ENCODE measurements at places on chromosomes 1 and 21.

DNA sequence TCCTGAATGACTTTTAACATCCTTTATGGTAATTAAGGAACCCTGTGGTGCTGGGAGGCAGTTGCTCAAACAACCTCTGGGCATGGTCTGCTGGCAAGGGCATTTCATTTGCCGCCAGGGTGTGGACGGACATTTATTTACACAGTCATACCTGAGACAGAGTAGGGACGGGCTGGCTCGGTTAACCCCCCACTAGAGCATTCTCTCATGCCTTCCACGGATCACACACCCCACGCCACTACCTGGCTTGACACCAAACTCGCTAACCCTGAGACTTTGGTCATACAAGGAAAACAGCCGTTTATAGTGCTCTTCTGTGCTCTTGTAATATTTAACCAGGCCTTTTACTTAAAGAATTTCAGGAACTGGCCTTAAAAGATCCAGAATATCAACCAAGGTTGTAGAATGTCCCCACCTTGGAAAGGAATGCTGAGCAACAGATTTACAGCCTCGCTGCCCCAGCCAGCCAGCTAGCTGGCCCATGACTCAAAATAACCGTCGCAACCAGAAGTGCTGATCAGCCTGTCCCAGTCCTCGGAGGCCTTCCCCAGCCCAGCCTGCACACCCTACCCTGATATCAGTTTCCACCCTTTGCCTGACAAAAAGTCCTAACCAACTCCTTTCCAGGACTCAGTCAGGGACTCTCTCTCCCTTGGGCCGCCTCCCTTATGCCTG is 6.5 kb upstream of the PDXK start:
- DNase-seq, result no peak

DNA sequence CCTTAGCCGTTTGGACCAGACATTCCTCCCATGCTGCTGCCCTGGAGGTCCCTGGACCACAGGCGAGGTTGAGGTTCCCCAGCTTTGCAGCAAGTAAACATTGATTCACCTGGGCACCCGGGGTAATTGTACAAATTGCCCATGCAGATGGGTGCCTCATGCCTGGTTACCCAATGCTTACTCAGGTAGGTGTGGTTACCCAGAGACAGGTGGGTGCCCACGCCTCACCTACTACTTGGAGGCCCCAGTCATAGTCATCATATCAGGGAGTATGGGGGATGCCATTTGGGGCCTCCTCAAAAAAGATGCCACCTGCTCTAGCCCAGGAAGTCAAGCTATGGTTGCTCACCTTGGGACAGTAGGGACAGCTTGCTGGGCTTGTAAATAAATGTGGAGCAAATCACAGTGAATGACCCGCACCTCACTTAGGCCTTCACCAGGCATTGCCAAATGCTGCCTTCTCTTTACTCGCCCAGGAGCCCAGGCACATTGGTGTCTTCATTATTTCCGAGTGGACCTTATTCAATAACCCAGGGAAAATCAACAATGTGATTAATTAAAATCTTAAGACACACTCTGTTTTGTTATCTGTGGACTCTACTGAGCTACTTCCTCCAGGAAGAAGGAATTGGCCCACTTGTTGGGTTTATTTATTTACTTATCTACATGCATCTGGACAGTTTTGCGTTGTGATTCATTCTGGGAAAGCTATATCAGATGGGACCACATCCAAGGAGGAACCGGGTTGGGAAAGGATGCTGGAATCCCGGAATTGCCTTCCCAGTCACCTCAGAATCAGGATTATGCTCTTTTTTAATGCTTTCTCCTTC is 35.6 kb upstream of the GRHL3 start:
- no peak for DNase-seq

- DNase-seq, result no peak
Measured at GRCh38 chr1:157978586-157979403, 14.7 kb upstream of the KIRREL1 start.

- DNase-seq, result no peak
Measured at GRCh38 chr1:168116327-168116799, 20.4 kb downstream of the GPR161 start.

DNA sequence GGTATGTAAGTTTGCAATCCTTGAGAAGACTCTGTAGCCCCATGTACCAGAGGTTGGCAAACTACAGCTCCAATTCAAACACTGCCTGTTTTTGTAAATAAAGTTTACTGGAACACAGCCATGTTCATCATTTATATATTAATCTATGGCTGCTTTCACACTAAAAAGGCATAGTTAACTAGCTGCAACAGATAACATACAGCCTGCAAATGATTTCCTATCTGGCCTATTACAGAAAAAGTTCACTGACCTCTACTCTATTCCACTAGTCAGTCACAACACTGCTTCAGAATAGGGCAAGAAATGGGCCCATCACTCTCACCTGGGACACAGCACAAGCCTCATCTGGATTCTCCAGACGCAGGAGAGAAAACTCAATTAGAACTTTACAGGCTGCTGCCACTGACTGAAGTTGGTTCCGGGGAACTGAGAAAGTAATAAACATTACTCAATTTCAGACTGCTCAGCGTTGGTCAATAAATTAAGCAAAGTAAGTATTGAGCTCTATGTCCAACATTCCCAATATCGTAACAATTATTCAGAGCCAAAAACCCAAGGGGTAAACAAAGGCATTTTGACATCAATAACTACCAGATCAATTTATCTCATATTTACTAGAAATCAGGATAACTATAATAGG is 10.6 kb downstream of the UBR4 start:
- no peak for DNase-seq

GRCh38 chr1:99122039-99122438 is 117.4 kb upstream of the PLPPR5 start:
- DNase-seq, result no peak

GRCh38 chr1:243488459-243489157 is 232.8 kb downstream of the SDCCAG8 start:
- DNase-seq, result no peak

DNA sequence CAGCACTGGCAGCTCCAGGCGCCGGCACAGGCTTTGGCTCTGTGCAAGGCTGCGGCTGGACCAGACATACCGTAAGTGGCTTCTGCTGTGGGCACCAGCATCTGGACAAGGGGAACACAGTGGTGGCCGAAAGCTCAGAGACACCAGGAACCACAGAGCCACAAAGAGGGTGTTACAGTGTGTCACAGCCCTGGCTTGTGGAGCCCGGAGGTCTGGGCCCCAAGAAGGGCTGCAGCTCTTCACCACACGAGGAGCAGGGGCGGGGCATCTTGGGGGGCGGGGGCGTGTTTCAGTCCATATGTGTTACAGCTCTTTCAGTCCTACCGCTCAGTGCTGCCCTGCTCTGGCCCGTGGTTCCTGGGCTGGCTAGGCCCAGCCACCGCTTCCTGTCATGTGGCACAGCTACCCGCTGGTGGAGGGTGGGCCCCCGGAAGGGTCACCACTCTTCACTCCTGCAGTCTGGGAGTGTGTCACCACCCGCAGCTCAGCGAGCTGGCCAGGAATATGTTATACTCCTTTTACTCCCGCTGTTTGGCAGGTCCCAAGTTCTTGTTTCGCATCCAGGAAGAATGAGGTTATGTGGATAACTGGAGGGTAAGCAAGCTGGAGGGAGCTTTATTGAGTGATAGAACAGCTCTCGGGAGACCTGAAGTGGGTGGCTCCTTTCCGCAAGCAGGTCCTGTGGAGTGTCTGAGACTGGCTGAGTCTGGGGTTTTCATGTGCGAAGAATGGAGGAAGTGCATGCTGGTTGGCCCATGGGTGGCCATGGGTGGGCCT is 3.3 kb upstream of the LSM10 start:
- peak; percentile 60 for DNase-seq

DNA sequence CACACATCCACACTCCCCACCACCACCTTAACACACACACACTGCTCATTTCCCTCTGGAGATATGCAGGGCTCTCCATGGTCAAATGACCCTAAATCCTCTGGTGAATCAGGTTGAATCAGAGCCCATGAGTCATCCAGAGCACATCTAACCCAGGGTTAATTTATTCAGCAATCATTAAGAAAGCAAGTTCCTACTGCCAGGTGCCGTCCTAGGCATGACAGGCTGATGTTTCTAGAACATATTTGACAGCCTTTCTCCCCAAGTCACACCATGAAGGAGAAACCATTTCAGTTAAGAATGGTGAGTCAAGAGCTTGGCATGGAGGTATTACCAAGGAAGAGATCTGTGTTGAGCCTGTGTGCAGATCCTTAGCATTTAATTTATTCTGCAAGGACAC is 194.3 kb upstream of the CAMK1G start:
- no peak for DNase-seq

- no peak for DNase-seq
Measured at GRCh38 chr1:64865105-64865757, 101.1 kb downstream of the JAK1 start.

- no peak for DNase-seq
Measured at GRCh38 chr1:35475856-35476674, 81.1 kb downstream of the KIAA0319L start.

DNA sequence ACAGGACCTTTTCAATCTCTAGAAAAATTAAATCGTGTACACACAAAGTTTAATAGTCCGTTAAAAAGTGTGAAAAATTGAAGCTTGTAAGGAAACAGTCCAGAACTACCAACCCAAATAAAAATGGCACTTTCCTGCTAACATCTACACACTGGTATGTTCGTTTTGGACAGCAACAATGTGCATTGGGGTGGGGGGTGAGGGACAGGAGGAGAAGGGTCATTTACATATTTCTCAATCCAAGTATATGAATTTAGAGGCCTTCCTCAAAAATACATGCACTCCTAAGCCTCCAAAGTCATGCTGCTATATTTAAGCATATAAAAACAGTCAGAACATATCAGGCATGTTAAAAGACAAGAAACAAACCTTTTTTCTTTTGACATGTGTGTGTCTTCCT is 2.5 kb downstream of the PPP1R15B start:
- no peak for DNase-seq

- DNase-seq, result no peak
Measured at GRCh38 chr1:110135246-110135645, 15.0 kb upstream of the SLC6A17 start.

DNA sequence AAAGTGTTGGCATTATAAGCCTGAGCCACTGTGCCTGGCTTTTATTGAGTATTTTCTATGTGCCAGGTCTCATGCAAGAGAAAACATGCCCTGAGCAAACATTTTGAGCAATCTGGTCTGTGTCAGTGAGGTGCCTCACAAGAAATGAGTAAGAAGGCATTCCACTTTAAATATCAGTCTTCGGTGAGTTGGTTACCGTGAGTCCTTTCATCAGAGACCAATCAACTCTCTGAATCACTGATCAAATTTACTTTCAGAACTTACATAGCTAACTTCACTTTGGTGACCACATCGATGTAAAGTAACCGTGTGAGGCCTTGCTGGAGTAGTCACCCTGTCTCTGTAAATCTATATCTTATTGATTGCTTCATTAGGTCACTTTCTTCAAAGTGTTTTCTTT is 14.3 kb upstream of the DDX59 start:
- DNase-seq, result no peak

GRCh38 chr1:37038227-37039093 is 4.1 kb upstream of the GRIK3 start:
- no peak for DNase-seq

DNA sequence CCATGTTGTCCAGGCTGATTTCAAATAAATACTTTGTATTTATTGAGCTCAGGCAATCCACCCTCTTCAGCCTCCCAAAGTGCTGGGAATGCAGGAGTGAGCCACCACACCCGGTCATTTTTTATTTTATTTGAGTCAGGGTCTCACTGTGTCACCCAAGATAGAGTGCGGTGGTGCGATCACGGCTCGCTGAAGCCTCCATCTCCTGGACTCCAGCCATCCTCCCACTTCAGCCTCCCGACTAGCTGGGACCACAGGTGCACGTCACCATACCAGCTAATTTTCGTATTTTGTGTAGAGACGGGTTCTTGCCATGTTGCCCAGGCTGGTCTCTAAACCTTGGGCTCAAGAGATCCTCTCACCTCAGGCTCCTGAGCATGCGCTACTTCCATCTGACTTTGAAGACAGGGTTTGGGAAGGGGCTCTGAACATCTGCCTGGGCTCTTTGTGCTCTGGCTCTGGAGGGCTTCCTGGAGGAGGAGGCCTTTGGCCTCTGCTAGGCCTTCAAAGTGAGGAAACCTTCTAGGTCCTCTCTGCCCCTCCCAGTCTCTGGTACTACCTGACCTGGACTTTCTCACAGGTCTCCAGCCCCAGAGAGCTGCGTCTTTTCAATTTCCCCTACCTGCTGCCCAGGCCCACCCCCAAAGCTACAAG is 5.8 kb downstream of the HSPB7 start:
- no peak for DNase-seq

DNA sequence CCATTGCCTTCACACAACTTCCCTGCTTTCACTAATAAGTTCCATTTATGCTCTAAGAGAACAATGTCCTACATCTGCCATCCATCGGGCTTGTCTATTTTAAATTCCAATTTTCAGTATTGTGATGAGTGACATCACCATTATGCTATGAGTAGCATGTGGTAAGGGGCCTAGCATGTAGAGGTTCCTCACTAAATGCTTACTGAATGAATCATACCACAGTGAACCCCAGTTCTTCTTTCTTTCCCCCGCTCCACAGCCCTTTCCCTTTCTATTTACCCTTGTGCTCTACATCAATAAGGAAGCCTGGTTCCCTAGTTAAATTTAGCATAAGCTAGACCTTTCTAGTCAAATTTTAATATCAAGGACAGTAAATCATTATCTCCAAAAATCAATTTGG is 195.0 kb upstream of the RGS18 start:
- no peak for DNase-seq
